Osteoblast (primary cell): ENCODE measurements at places on chromosomes 11 and 22. TPM values are rescaled to one million over a fixed set of nuclear protein-coding genes. Genes with fewer than 3 reads are reported as not detected.
A peak's percentile ranks its signal among the peaks of the same experiment; 100 is the strongest.

The YAP1 gene
- 156 and 174 TPM in 2 replicates for total RNA-seq

The PTPRCAP gene
- total RNA-seq = under 0.01 and 0.36 TPM in 2 replicates

The NCF4 gene
- total RNA-seq = under 0.01 and 0.36 TPM in 2 replicates

The CHRM1 gene
- total RNA-seq = under 0.01 TPM in 1 of 2 replicates, not detected in the other

The SLC39A13 gene
- 52.5 and 78.9 TPM in 2 replicates for total RNA-seq

The OR52E8 gene
- total RNA-seq = 0.36 TPM in 1 of 2 replicates, not detected in the other

The UPK3A gene
- not detected in 2 replicates for total RNA-seq

The RPS6KA4 gene
- 35.9 and 39.4 TPM in 2 replicates for total RNA-seq

The TESMIN gene
- not detected in 2 replicates for total RNA-seq

The SERHL2 gene
- total RNA-seq = 2.9 TPM in 2 replicates

DNA sequence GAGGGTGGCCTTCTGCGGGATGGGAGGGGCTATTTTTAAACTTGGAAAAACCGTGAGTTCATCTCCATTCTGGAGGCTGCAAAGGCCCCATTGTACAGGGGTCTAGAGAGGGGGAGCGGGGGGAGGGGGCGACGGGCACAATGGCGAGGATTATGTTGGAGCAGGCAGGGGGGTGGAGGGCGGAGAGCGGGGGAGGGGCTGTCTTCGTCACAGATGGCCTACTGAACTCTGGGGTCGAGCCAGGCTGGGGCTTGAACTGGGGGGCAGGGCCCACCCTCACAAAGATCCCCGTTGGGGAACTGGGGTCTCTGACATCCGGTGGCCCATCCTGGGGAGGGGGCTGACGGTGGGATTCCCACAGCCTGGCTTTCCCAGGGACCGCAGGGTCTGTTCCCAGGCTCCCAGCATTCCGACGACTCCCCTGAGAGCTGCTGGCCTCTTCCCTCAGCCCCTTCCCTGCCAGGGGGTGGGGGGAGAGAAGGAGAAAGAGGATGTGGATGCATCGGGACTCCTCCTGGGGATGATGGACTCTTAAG lies 3.4 kb upstream of the MCAM start:
- DNase-seq = peak; percentile 92

DNA sequence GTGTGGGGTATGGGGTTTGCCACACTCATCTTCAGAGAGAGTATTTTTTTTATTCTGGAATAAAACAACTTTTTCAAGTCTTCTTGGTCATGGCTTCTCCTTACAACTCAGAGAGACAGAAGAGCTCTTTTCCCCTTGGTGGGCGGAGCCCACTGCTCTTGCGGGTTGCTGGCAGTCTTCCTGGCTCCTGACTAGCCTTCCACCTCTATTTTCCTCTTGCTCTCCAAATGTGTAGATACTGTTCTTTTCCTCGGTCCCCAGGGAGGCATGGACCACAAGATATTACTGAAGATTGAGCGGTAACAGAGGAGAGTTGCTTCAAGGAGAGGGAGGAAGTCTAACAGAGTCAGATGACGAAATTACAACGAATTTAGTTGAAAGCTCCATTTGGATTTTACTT lies 210.6 kb downstream of the NTM start:
- DNase-seq = no peak

DNA sequence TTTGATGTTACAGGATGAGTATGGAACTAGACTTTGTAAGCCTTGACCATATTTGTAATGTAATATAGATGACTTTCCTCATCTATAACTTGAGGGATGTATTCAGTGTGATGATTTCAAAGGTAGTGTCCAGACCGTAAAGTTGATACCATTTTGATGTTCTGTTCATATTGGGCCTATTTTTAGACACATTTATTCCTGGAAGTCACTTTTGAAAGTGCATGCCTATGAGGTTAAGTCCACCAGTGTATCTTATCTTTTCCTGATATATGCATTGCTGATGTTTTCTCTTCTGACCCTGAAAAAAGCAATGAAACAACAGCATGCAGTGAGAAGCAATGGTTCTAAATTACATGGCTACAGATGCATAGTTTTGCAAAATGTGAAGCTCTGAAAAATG lies 244.7 kb upstream of the PDGFD start:
- DNase-seq = no peak

DNA sequence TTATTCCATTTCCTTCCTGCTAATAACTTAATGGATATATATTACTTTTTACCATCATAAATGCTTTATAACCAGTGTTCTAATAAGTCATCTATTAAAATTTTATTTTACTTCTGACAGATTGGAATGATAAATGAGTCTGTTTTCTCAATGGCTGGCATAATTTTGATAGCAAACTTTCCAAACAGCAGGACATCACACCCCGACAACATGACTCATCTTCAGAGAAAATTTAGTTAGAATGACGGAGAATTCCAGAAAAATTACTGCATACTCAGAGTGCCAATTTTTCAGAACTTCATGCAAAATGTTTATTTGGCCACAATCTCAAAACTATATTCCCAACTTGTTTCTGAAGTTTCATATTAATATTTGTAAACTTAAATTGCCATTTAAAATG lies 174.4 kb downstream of the SWAP70 start:
- DNase-seq = peak; percentile 81

GRCh38 chr22:49521787-49522224 lies 305.9 kb downstream of the BRD1 start:
- DNase-seq = peak; percentile 53

GRCh38 chr11:102611291-102611690 lies 13.8 kb downstream of the MMP20 start:
- no peak for DNase-seq

GRCh38 chr22:24176630-24177029 lies 4.7 kb upstream of the SUSD2 start:
- DNase-seq = no peak

- no peak for DNase-seq
Observed at GRCh38 chr11:25928076-25928475, 403.9 kb upstream of the ANO3 start.

DNA sequence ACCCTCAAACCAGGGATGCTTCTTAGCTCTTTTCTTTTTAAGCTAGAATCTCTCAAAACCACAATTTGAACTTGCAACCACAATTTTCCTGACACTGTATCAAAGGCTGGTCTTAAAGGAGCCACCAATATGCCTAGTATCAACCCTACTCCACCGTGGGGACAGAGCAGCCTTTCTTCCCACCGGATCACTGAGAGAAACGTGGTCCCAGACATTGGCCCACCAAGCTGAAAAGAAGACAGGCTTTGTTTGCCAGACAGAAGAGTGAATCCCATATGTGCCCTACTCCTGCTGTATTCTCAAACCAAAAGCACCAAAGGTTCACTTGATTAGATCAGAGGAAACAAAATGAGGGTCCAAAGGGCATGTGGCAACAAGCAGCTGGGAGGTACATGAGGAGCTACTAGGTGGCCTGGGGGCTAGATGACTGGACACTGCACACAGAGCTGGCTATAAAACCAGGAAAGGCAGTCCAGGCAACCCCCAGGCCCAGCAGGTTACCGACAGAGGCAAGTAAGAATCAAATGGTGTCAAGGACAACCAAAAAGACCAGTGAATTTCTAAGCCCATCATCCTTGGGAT lies 3.6 kb upstream of the VWCE start:
- no peak for DNase-seq

DNA sequence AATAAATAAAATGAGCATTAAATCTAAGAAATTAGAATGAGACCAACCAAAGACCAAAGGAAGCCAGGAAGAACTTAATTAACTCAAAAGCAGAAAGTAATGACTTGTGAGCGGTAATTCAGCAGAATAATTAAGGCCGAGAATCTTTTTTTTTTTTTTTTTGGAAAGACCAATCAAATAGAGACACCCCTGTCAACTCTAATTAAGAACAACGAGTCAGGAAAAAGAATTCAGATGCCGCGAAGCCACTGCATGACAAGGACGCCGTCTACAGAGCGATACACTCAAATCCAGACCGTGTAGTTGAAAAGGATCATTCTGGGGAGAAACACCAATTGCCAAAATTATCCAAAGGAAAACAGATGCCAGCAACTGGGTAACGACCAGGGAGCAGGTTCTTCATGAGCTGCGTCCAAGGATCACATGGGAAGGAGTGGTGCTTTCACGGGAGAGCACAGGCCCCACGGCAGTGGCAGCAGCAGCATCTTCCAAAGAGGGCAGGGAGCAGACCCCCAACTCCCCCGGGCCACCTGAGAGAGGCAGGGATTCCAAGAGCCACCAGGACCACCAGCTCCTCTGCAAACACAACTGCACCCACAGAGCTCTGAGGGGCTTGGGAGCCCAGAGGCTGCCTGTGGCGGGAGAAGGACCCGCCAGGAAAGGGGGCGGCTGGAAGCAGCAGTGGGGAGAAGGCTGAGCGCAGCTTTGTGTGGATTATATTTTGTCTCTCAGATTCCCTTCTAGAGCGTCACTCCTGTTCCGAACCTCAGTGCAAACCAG lies 469.8 kb downstream of the BRD1 start:
- no peak for DNase-seq
